ENCODE measurements at places on chromosomes 16 and 17.
A peak's percentile ranks its signal among the peaks of the same experiment; 100 is the strongest.

GRCh38 chr17:45288825-45289224 lies 26.9 kb upstream of the SPATA32 start:
- H3K4me3 ChIP-seq: no peak overlapping the region
- H3K36me3 ChIP-seq: peaks cover 69% of the 10 kb centered on the region
- DNase-seq: peak; percentile 59
- peak overlapping the region; percentile 83 for H3K27ac ChIP-seq
- peaks cover 87% of the 10 kb centered on the region for H3K4me1 ChIP-seq
- no peaks in the 10 kb centered on the region for H3K27me3 ChIP-seq

GRCh38 chr17:17354560-17355349 lies 51.6 kb downstream of the NT5M start:
- H3K36me3 ChIP-seq: no peaks in the 10 kb centered on the region
- no peaks in the 10 kb centered on the region for H3K27me3 ChIP-seq
- peak; percentile 54 for DNase-seq
- no peak overlapping the region for H3K4me3 ChIP-seq
- no peak overlapping the region for H3K27ac ChIP-seq

GRCh38 chr16:85601730-85602401 lies 11.3 kb upstream of the GSE1 start:
- peak overlapping the region; percentile 41 for H3K27ac ChIP-seq
- H3K36me3 ChIP-seq: no peaks in the 10 kb centered on the region
- DNase-seq: peak; percentile 60
- H3K4me3 ChIP-seq: no peak overlapping the region
- no peaks in the 10 kb centered on the region for H3K27me3 ChIP-seq
- H3K4me1 ChIP-seq: peaks cover 31% of the 10 kb centered on the region

- no peaks in the 10 kb centered on the region for H3K36me3 ChIP-seq
- DNase-seq: no peak
- peak overlapping the region; percentile 99 for H3K27ac ChIP-seq
Measured at GRCh38 chr16:56609463-56609921, 1.1 kb downstream of the MT2A start.

- H3K4me3 ChIP-seq: no peak overlapping the region
- no peaks in the 10 kb centered on the region for H3K27me3 ChIP-seq
- H3K27ac ChIP-seq: no peak overlapping the region
- no peaks in the 10 kb centered on the region for H3K36me3 ChIP-seq
- DNase-seq: no peak
- H3K4me1 ChIP-seq: peaks cover 14% of the 10 kb centered on the region
Measured at GRCh38 chr17:40415390-40415789, 2.3 kb downstream of the TOP2A start.

Measured in heart right ventricle (tissue), 16 donors.